ENCODE measurements at places on chromosomes 12 and 14.

GRCh38 chr12:116323406-116324386 is 46.2 kb upstream of the MED13L start:
- no peak for DNase-seq

DNA sequence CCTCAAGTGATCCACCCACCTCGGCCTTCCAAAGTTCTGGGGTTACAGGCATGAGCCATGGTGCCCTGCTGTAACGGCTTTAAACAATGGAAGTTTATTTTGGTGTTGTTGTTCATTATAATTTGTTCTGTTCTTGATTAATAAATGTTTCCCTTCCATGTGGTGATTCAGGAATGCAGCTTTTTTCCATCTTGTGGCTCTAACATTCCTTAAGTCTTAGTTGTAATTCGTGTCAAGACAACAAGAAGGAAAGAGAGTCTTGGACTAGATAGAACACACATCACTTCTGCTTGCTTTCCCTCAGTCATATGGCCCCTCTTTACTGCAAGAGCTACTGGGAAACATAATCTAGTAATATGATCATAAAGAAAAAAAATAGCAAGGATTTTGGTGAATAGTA is 211.6 kb downstream of the SLC6A15 start:
- no peak for DNase-seq

DNA sequence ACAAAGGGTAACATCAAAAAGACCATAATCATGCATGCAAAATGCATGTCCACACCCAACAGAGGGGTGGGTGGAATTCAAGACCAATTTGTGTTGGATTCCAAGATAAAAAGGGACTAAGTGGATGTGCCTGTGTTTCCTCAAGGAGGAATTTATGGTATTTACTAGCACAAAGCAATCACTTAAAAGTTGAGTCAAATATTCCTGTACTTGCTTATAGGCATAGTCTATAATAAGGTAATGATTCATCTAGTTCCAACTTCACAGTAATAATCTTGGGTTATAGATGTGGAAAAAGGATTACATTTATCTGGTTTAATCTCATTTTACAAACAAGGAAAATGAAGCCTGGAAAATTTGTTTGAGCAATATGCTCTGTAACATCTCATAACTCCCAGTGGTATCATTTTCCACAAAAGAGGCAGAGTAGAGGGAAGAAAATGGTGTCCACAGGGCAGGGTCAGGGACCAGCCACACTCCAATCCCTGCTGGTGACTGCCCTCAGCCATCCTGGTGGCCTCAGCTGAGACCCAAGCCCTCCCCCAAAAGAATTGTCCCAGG is 80.8 kb upstream of the REP15 start:
- DNase-seq, result no peak

- no peak for DNase-seq
These were observed 9.0 kb upstream of the SLC25A21 start for GRCh38 chr14:37181441-37181840.

GRCh38 chr12:82948491-82948890 is 261.8 kb downstream of the TMTC2 start:
- no peak for DNase-seq

DNA sequence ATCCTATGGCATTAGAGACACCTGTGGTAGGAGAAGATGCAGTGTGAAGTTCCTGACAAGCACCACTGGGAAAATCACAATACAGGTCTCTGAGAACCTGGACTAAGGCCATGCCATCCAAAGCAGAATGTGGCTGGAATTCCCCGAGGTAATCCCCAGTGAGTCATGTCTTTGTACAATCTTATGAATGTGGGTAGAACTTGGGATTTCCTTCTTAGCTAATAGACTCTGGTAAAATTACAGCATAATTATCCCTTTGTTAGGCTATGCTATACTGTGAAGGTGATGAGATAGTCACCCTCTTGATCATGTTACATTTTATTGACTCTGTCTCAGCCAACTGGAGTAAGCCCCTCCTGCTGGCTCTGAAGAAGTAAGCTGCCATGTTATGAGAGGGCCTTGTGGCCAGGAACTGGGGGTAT is 224.3 kb upstream of the DCN start:
- no peak for DNase-seq

DNA sequence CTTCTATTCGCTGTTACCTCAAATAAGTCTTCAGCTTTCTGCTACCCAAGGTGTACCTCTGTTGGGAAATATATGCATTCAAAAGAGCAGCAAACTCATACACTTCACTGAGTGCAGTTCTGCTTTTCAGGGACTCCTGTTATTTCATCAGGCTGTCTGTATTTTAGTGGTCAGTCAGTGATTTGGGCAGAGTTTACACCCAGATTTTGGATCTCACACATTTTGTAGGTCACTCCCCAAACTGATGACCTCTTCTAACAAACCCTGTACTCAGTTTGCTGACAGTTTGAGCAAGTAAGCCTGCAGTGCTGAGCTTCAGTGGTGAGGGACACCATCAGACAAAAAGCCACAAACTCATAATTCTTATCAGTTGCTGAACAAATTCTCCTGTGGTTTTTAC is 8.2 kb upstream of the WASHC4 start:
- no peak for DNase-seq

GRCh38 chr14:22303589-22304195 is 285.3 kb downstream of the DAD1 start:
- no peak for DNase-seq

DNA sequence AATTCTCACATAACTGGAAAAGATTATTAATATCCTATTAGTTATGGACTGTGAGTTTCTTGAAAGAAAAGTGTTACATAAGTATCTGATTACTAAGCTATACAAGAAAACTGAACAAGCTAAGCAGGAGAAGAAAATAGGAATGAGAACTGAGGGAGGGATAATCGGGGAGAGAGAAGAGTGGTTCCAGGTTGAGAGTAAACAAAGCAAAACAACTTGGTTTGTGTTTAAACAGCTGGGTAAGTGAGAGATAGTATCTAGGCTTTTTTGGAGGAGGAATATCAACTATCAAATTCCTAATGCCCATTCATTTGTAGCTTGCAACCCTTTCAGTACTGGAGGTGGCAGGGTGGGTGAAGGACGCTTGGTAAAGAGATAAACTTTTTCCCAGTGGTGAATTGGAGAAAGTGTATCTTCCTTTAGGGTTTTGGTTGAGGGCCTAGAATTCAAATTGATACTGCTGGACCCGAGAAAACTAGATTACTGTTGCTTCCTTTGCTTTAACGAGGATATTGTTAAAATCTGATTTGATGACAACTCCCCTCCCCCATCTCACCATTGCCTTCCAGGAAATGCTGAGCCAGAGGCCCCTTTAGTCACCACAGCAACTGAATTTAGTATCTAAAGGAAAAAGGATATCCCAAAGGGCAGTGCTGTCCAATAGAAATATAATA is 2.0 kb upstream of the SLC2A3 start:
- no peak for DNase-seq

GRCh38 chr12:87853448-87854003 is 175.7 kb downstream of the C12orf50 start:
- DNase-seq, result no peak

GRCh38 chr14:65104791-65105190 is 2.5 kb upstream of the MAX start:
- DNase-seq, result no peak

- DNase-seq, result no peak
These were observed 75.2 kb upstream of the MAX start for GRCh38 chr14:65177551-65177950.

GRCh38 chr12:69039911-69040310 is 106.9 kb upstream of the CPM start:
- no peak for DNase-seq

- DNase-seq, result no peak
These were observed 8.5 kb downstream of the MAPKAPK5 start for GRCh38 chr12:111850526-111850925.

- DNase-seq, result no peak
These were observed 21.7 kb upstream of the MIA2 start for GRCh38 chr14:39212034-39212433.

DNA sequence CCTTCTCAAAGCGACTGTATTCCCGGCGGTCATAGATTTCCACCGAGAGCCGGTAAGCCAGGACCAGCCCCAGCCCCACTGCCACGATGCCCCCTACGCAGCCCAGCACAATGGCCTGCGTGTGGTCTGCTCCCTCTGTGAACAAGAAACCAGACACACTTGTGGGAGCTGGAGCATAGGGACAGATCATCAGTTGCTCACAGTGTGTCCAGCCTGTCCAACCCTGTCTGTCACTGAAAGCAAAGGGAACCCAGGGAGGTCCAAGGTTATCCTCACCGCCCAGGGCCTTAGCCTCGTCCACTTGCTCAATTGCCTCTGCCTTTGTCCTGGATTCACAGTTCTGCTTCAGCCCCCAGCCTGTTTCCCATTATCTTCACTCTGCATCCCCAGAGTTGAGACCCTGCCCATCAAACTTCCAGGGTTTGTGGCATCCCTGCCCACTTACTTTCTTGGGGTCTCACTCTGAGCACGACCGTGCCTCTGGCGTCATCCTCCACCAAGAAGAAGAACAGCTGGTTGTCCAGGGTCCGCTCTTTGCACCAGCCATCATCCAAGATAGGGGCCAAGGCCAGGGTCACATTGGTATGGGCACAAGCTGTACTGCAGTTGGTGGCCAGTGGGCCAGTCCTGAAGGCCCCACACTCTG is 11.3 kb upstream of the CSAD start:
- DNase-seq, result no peak

DNA sequence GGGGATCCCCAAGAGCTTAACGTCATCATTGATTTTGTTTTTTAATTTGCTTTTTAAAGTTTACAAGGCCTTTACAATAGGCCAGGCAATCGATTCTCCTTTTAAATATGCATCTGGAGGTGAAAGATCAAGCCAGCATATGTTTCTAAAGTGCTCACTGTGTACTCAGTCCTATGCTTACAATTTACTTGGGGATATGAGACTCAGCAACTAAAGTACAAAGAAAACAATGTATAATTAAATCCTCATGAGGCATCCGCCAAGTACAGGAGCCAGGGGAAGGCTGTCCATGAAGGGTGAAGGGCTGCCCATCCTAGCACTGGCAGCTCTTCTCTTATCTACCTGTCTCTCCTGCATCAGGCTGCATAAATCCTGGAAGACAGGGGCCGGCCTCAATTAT is 11.8 kb downstream of the CCDC92 start:
- no peak for DNase-seq

GRCh38 chr14:54893151-54893760 is 9.4 kb downstream of the GCH1 start:
- no peak for DNase-seq

DNA sequence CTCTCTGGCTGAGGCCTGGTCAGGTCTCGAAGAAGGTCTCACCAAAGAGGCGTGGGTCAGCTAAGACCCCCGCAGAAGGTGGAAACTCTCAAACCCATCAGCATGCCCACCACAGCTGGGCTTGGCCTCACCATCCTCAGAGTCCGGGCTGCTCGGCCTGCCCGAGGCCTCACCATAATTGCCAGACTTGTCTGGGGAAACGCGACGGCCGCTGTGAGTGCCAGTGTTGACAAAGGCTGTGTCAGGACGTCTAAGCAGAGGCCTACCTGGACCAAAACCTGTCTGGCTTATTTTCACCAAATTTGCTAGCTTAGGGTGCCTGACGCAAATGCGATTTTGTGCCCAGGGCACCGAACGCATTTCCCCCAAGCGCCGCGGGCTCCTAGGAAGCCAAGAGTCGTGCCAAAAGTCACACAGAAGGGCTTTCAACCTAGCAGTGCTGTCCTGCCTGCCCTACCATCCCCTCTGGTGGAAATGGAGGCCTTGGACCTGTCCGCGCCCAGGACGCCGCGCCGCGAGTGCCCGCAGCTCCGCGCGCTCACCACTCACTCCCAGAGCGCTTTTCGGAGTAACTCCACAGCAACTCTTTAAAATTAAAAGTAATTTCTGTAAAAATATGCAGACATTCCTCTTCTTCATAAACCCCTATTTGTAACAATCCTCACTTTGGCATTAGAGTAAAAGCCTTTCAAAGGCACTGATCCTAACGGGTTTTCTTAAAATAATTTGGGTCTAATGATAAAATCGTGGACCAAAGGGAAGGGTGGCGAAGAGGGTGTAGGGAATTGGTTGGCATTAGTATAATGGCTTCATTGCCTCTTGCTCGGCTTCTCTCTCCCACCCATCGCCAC is 1.2 kb upstream of the ALX1 start:
- peak; percentile 37 for DNase-seq

- DNase-seq, result no peak
These were observed at the start of gene TMEM119 for GRCh38 chr12:108597559-108598471. TSS of gene TMEM119 (minus strand) at chr12:108598084. CDS start at chr12:108592383, 5,701 bp downstream.

DNA sequence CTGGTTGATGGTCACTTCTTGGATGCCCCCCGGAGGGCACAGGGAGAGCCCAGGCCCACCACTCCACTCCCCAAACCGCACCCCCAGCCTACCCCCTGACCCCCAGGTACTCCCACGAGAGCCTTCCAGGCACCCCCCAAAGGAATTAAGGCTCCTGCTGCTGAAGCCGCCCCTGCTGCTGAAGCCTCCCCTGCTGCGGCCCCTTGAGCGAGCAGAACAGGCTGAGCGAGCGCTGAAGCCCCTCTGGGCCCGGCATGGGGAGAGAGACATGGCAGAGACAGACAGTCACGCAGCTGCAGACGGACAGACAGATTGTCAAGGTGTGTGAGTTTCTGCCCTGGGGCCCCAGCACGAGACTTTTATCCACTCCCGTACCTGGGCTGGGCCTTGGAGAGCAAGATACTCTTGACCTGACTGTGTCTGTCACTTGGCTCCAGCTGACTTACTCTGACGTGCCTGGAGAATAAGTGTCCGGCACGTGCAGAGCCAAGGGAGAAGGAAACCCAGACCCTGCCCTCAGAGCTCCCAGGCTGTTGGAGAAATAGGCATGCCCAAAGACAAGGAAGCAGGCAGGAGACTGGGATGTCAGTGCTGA is at the start of gene KRT78:
KRT78 (minus strand) TSS at position 334 of the 595 bp plus-strand sequence; CDS start at position 270, 64 bp downstream.
- no peak for DNase-seq

GRCh38 chr14:20501346-20501745 is 4.0 kb upstream of the RNASE10 start:
- DNase-seq, result no peak

DNA sequence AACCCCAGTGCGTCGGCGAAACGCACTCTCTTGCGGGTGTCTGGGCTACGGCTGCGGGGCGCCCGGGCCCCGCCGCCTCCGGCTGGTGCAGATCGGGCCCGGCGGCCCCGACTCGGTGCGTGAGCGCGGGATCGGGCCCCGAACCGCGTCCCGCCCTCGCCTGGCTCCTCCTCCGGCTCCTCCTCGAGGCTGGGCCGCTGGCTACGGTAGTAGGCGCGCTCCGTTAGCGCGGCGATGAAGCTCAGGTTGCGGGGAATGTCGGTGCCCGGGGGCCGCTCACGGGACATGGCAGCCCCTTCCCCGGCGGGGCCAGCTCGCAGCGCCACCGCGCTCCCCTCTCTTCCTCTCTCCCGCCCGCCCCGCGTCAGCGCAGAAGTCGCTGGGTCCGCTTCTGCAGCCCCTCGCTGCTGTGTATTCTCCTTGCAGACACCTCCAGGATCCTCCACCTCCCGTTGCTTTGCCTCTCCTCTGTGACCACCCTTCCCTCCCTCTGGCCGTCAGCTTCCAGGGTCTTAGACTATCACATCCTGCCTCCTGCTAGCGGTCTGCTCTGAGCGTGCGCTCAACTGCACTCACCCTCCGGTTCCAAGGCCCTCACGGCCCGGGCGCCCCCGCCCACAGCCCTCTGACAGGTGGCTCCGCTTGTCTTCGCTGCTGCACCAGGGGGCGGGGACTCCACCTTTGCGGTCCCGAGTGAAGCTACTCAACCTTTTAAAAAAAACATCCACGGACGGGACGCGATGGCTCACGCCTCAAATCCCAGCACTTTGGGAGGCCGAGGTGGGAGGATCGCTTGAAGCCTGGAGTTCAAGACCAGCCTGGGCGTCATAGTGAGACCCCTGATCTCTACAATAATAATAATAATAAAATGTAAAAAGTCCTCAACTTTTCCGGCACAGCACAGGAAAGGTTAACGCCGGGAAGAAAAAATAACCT is at the start of gene PPP1R3E:
PPP1R3E (minus strand) TSS at position 570 of the 936 bp plus-strand sequence; CDS start at position 287, 283 bp downstream.
- peak; percentile 61 for DNase-seq
